Activated T-cell treated with anti-CD3 and anti-CD28 coated beads for 24 hours (primary cell): ENCODE measurements at places on chromosomes 1 and 21.

GRCh38 chr21:44920694-44921604 is at the start of gene ITGB2:
Gene ITGB2, minus strand, starts transcription at chr21:44920899. Its CDS starts 10,117 bp downstream, at chr21:44910782.
- no peak for DNase-seq

GRCh38 chr1:50502147-50502546 is 78.9 kb upstream of the DMRTA2 start:
- no peak for DNase-seq

GRCh38 chr1:150008699-150009098 is 1.8 kb downstream of the OTUD7B start:
- DNase-seq, result no peak

DNA sequence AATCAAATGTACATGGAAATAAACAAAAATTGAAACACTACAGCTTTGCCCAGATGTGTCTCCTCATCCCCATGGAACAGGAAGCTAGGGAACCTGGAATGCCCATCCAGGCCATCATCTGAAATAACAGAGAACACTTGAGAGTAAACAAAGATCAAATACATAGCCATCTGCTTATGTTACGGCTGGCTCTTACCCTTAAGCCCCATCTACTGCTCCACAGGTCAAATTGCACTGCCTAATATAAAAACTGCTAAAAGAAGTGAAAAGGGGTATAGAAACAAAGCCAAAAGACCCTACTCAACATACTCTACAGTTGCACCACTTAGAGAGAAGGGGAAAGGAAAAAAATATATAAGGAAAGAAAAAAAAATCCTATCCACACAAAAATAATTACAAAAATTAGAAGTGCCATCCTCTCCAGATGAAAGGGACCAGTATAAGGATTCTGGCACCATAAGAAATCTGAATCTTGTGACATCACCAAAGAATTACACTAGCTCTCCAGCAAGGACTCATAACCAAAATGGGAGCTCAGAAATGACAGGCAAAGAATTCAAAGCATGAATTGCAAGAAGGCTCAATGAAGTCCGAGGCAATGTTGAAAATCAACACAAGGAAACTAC is 26.9 kb downstream of the OR6Y1 start:
- DNase-seq, result no peak

DNA sequence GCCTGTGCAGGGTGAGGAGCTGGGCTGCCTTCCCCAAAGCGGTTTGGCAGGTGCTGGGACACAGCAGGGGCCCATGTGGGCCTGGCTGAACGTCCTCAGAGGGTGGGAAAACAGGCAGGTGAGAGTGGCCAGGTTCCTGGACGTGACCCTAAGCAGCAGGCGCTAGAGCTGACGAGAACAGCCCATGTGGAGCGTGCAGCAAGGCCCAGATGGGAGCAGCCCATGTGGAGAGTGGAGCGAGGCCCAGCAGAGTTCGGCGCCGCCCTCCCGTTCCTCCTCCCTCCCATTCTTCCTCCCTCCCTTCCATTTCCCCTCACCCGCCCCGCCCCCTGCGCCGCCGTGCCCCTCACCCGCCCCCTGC is 314.4 kb upstream of the VAMP3 start:
- DNase-seq, result no peak

DNA sequence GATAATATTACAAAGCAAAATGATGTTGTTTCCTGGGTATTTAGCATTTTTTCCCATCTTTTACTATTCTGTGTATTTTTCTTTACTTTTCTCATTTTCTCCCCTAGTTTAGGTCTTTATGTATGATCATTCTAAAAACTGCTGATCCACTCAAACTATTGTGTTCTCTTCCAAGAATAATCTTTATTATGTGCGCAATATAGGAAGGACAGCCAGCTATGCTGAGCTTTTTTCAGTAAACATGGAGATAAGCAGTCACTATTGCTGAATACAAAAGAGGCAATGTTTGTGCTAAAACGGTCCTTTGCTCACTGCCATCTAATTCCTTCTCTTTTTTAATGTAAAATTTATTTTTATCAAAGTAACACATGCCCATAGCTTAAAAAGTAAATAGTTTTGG is 6.7 kb upstream of the PTBP2 start:
- no peak for DNase-seq

GRCh38 chr21:28540514-28540913 is 452.2 kb downstream of the LTN1 start:
- no peak for DNase-seq

- no peak for DNase-seq
Observed at GRCh38 chr1:231053493-231054162, 13.6 kb upstream of the FAM89A start.

DNA sequence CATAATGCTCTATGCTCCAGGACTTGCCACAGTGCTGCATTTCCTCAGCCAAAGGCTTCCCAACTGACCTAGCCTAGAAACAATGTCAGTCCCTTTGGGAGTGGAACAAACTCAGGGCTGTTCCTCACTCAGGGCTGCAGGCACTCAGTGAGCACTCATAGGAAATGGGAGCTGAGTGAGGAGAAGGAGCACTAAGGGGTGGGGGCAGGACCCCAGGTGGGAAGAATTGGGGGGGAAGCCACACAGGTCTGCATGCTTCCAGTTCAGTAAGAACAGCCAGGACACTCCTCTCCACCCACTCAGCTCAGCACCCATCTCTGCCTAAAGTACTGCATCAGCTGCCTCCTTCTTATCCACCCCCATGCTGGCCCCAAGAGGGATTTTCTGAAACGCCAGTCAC is 7.3 kb upstream of the SLC5A9 start:
- DNase-seq, result no peak

DNA sequence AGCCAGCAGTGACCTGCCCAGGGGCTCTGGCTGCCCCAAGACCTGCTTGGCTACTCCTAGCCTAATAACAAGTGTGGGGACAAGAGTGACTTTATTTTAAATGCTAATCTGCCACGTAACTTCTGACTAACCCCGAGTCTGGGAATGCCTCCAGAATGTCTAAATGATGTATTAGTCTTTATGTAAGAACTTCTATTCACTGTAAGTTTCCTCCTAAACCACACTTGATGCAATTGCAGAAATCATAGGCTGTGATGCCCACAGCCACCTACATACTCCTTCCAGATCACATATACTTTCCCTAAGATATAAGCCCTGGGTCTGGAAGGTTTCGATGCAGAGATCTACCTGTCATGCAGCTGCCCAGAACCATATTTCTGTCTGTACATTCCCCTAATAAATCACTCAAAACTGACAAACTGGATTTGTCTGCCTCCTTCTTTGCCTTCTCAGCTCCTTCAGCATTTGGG is 5.9 kb upstream of the VPS45 start:
- no peak for DNase-seq

DNA sequence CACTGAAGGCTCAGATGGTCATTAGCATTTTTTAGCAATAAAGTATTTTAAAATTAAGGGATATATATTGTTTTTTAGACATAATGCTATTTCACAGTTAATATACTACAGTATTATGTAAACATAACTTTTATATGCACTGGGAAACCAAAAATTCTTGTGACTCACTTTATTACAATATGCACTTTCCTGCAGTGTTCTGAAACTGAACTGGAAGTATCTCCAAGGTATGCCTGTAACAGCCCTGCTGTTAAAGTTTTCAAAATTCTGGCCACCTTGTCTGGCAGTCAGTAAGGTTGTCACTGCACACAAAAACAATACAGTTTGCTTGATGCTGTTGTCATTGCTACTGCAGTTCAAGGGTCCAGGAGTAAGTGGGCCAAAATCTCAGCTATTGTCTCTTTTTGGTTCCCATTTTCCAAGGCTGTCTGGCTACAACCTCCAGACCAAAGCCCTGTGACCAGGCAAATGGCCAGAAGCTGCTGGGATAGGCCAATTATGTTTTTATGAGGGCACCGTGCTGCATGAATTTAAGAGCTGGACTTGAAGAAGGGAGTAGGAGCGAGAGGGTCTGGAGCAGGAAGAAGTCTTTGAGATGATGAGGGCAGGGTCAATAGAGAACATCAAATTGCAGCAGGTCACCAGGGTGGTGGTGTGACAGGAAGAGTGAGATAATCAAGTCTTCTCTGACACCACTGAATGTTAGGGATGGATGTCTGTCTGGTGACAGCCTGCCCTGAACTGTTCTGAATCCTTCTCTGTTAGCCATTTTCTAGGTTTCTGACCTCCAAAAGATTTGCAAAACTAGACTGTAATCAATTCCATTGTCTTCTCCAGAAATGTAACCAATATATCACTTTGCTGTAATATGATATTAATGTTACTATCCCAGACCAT is 82.3 kb upstream of the CACHD1 start:
- no peak for DNase-seq

- no peak for DNase-seq
Observed at GRCh38 chr1:162605225-162605927, 26.9 kb upstream of the DDR2 start.
